ENCODE measurements at places on chromosomes 11 and 22. TPM values are rescaled to one million over a fixed set of nuclear protein-coding genes. Genes with fewer than 3 reads are reported as not detected.

The LGALS1 gene
- 5,926 TPM for polyA plus RNA-seq

The RFPL3 gene
- polyA plus RNA-seq = not detected

The HEPN1 gene
- polyA plus RNA-seq = 0.06 TPM

The KCNE3 gene
- polyA plus RNA-seq = 1.0 TPM

The MTMR3 gene
- polyA plus RNA-seq = 27.8 TPM

The PHOX2A gene
- not detected for polyA plus RNA-seq

The TNNT3 gene
- polyA plus RNA-seq = not detected

- peak; percentile 10 for DNase-seq
Observed at GRCh38 chr22:30701872-30702271, 7.2 kb downstream of the OSBP2 start.

- DNase-seq = peak; percentile 47
Observed at GRCh38 chr11:28110108-28110820, 2.1 kb downstream of the METTL15 start.

DNA sequence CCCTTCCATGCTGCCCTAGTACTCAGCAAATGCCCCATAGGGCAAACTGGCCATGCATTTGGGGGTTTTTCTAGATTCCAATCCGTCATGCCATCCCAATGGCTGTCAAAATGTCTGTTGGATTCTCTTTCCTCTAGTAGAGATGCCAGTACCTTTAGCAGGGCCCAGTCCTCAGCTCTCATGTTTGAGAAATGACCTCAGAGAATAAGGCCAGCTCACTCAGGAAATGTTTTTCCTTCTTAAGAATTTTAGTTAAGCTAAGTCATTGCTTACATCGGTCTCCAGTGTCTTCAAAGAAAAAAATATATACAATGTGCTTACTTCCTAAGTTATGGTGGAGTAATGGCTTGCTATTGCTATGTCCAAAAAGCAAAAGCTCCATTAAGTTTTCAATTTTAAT is 14.1 kb upstream of the ALKBH3 start:
- no peak for DNase-seq

GRCh38 chr11:93814966-93815633 is 31.0 kb downstream of the MED17 start:
- DNase-seq = no peak

DNA sequence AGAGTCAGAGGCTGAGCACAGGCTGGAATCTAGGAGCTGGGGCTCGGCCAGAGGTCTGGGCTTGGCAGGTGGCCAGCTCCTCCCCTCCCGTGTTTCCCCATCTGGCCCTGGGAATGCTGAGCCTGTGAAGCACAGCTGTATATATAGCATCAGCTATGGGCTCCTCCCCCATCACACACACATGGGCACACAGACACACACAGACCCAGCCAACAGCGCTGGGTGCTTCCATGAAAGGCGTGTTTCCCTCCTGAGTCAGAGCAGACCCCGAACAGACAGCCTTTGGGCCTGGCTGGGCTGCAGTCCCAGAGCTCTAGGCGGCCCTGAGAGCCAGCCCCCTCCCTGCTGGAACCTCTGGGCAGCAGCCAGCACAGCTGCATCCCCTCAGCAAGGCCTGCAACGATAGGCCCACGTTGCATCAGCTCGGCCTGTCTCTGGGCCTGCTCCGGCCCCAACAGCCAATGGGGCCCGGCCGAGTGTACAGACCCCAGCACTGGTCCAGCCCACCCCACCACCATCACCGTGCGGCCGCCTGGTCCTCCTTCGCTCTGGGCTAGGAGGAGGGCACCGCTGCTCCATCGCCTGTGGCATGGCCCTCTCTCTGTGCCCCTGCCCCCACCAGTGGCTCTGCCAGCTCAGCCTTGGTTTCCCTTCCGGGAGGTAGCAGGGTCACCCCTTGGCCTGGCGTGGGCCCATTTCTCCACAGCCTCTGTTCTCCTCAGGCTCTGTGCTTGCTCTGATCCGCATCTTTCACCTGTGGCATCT is 7.6 kb upstream of the SERPINH1 start:
- peak; percentile 100 for DNase-seq

DNA sequence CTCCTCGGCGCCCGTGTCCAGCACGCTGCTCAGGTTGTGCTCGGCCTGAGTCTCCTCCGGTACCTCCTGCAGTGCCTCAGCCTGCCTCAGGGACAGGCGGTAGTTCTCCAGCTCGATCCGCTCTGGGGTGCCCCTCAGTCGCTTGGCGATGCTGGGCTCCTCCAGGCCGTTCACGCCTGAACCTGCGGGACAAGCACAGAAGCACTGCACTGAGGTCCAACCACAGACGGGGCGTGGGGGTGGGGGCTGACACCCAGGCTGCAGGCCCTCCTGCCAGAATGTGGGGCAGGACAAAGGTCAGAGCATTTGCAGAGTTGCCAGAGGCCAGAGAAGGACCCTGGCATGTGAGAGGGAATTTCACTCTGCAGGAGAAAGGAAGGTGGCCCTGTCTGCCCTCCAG is 67.6 kb upstream of the BID start:
- DNase-seq = no peak

GRCh38 chr11:63768237-63769041 is at the start of gene ZFTA:
TSS of gene ZFTA (minus strand) at chr11:63768775. CDS start at chr11:63768622, 153 bp downstream.
- DNase-seq = no peak

- DNase-seq = no peak
Observed at GRCh38 chr22:50310031-50310722, 2.7 kb upstream of the PLXNB2 start.

DNA sequence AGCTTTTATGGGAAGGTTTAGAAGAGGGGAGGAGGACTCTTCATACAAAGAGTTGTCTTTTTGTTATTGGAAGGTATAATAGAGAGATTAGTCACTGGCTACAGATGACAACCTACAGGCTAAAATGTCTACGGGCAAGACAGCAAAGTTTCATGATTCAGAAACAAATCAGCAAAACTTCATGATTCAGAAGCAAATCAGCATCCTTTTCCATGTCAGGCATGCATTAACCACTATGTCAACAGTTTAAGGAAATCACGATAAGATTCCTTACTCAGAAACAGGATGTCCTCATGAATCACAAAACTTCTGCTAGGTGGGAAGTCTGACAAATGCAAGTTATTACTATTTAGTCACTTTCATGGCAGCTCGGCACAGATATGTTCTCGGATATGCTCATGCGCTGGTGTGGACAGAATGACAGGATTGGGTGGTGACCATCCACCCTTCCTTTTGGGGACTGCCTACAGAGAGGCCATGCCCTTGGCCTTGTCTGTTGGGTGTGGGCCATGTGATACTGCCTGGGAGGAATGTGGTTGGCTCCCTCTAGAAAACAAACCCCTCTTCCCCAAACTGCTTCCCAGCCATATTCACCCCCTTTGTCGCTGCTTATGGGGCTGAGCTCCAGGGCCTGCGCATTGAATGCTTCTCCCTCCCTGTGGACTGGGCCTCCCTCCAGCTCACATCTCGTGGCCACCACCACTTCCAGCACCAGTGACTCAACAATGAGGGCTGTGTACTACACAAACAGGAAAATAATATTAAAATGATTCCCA is 10.1 kb downstream of the C11orf91 start:
- peak; percentile 84 for DNase-seq

- no peak for DNase-seq
Observed at GRCh38 chr11:29005401-29005980, 897.3 kb downstream of the METTL15 start.

DNA sequence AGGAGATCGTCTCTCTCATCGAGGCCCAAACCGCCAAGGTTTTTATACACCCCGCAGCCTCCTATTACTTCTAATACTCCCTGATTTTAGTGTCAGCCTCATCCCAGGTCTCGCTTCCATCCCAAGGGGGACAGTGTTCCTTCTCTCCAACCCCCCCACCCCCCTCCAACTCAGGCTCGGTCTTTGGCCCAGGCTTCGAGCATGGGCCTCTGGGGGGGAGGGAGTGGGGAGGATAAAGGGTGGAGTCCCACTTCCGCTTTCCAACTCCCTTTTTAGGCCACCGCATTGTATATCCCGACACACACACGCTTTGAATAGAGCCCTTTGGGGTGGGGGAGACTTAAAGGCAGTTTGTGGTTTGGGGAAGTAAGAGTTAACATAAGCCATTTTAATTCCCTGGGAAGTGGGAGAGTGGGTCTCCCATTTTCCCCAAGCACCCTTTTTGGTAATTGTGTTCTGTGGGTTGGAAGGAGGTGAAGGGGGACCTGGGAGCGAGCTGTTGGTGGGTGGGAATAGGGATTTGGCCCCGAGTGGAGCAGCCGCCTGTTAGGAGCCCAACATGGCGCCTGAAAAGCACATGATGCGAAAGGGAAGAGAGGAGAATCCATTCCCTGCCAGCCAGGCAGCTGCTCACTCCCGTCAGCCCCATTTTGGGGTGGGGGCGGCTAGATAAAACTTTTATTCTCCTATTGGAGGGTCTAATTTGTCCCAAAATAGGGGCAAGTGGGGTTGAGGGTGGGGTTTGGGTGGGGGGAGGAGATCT is 844 bp downstream of the PCF11 start:
- DNase-seq = no peak

Data from AG04450 (cell line).